ENCODE measurements at places on chromosomes 12 and 14.

GRCh38 chr12:91224401-91224800, 41.8 kb upstream of the DCN start:
- no peak for DNase-seq

GRCh38 chr12:2156333-2156732, 103.5 kb downstream of the CACNA1C start:
- no peak for DNase-seq

GRCh38 chr12:26713885-26714383, 119.1 kb downstream of the ITPR2 start:
- DNase-seq = no peak

DNA sequence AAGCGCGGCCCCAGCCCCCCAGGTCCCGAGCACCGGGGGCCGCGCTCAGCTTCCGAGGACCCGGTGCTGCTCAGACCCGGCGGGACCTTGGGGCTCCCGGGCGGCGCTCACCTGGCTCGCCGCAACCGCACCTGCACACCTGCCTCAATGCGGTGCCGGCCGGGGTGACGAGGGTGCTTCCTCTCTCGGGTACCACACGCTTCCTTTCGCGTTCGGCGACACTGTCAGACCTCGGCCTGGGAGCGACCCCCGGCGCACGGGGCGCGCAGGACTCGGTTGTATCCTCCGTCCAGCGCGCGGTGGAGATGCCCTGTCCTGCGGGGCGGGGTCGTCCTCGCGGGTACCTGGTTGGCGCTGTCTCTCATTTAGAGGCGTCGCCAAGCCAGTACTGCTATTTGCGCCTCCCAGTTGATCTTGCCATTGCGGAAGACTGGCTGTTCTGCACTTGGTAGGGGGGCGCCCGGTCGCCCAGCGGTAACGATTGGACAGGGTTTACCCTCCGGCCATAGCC, 718 bp downstream of the PACS2 start:
- peak; percentile 40 for DNase-seq

GRCh38 chr12:62512901-62513300, 46.3 kb downstream of the MON2 start:
- DNase-seq = no peak

DNA sequence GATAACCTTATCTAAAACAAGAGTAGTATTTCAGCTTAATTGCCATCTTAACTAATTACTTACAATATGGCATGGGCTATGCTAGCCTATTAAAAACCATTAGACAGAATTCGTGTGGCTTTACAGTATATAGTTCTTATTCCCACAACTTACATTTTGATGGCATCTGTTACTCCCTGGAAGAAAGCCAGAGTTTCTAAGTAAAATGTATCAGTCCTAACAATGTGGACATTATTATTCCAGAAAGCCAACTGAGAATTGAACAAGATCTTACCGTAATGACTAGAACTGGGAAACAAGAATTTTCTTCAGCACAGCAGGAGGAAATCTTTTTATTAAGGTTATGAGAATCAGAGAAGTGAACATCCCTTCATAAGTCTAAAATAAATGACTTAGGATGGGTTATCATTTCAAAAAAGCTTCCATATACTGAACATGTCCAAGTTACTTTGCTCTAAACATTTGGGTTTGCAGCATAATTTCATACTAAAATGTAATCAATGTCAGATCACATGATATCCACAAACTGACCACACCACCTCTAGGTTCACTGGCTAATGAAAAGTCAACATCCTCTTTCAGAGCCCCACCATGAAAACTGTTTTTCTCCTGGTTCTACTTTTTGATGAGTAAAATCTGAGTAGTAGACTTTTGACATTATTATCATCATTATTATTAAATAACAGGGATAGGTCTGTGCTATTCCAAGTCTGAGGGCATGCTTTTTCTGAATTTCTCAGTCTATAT, 179.7 kb downstream of the SSPN start:
- no peak for DNase-seq

DNA sequence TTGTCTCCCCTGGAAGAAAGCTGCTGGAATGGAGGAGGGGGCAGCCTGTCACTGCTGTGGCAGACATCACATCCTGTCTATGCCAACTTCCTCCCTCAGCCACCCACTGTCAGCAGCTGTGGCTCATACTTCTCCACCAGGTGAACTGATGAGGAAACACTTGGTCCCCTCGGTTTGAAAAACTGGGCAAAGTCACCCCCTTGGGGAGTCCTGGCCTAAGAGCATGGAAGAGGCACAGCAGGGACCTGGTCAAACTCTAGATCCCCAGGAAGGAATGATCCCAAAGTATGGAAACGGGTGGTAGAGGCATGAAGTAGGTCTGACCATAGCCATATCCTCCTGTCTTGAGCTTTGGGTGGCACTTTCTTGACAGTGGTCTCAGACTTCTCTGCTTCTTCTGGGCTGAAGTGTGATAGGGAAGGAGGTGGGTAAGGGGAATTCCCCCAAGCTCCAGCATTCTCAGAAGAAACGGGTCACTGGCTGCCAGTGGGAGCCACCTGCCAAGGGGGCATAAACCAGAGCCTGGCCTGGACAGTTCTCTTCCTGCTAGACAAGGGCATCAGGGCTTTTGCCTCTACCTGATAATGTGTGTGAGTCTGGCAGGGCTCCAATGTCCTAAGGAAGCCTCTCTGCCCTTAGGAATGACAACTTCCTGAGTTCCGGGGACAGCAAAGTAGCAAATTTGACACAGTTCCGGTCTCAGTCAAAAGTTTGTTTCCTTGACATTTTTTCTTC, 36.0 kb downstream of the FMNL3 start:
- DNase-seq = peak; percentile 66

- DNase-seq = no peak
These were observed 83.6 kb downstream of the BBS10 start for GRCh38 chr12:76264611-76265012.

Measured in activated CD8-positive, alpha-beta memory T cell treated with anti-CD3 and anti-CD28 coated beads, Interleukin-2, amount 50 U/mL, for 4 hours (primary cell).